ENCODE measurements at places on chromosomes 2 and 18.

DNA sequence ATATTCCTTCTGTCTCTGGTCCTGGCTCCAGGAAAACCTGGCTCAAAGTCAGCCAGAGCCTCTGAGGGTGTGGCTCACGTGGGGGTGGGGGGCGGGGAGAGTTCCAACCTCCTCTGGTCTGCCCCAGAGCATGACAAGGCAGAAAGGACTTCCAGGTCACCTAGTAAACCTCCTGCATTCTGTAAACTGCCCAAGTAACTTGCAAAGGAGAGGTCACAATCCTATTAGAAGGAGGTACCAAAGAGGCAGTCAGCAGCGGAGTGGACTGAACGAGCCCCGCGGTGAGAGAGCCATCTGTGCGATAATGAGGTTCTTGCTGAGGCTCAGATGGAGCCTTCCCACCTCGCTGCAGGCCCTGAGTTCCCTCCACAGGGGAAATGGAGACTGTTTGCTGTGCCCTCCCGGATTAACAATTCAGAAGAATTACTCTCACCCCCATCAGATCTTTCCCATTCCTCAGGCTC lies 58.9 kb upstream of the GATA6 start:
- DNase-seq: no peak

GRCh38 chr2:182542501-182543258 lies 115.8 kb upstream of the PDE1A start:
- no peak for DNase-seq

- peak; percentile 91 for DNase-seq
These were observed 2.3 kb upstream of the NR4A2 start for GRCh38 chr2:156334496-156335478.

DNA sequence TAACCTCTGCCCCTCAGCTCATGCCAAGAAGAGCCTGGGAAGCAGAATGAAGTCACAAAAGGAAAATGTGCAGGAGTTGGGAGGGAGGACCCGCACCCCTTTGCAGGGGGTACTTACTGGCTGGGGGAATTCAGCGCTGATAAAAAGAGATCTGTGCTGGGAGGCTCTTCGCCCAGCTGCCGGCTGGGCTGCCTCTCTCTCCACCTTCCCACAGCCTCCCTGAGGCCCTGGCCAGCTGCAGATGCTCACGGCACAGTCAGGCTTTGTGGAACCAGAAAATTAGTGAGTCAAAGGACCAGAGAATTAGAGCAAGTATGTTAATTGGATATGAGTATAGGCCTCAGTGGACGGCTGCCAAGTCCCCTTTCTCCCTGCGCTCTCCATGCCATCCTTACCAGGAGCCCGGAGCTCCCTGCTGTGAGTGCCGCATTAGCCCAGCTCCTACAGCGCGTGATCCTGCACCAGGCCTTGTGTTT lies 181.7 kb upstream of the SH3BP4 start:
- no peak for DNase-seq

DNA sequence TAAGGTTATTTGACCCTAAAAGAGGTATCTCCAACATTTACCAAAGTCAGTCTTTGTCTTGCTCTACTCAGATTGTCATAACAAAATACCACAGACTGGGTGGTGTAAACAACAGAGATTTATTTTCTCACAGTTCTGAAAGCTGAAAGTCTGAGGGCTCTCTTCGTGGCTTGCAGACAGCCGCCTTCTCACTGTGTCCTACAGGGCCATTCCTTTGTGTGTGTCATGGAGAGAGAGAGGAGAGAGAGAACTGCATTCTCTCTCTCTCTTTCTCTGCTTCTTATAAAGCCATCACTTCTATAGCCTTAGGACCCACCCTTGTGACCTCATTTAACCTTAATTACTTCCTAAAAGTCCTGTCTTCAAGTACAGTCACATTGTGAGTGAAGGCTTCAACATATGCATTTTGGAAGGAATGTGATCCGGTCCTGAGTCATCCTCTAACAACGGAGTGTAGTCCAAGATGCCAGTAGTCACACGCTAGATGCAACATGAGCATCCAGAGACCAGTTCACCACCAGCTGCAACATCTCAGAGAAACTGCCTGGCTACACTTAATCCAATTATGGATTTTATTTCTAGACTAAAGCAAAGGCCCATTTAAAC lies 130.2 kb downstream of the CD226 start:
- no peak for DNase-seq

DNA sequence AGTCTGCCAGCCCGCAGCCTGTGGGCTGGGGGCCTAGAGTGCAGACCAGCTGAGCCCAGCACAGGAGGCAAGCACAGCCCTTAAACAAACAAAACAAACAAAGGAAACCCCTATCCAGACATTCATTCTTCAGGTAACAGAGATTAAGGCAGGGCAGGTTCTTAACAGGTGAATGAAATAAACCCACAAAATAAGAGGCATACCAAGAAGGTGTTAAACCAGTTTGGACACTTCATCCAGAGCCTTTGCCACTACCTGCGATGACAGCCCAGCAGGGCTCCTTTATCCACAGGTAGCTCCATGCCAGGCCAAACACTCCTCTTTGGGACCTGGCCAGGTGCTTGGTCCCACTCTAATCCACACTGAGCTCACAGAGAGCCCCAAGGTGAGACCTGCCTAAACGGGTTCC lies 209.7 kb upstream of the SIX2 start:
- no peak for DNase-seq

- DNase-seq: no peak
These were observed 246.2 kb downstream of the HNMT start for GRCh38 chr2:138210487-138210886.

- DNase-seq: no peak
These were observed 68.0 kb upstream of the PSME4 start for GRCh38 chr2:54038835-54039234.

DNA sequence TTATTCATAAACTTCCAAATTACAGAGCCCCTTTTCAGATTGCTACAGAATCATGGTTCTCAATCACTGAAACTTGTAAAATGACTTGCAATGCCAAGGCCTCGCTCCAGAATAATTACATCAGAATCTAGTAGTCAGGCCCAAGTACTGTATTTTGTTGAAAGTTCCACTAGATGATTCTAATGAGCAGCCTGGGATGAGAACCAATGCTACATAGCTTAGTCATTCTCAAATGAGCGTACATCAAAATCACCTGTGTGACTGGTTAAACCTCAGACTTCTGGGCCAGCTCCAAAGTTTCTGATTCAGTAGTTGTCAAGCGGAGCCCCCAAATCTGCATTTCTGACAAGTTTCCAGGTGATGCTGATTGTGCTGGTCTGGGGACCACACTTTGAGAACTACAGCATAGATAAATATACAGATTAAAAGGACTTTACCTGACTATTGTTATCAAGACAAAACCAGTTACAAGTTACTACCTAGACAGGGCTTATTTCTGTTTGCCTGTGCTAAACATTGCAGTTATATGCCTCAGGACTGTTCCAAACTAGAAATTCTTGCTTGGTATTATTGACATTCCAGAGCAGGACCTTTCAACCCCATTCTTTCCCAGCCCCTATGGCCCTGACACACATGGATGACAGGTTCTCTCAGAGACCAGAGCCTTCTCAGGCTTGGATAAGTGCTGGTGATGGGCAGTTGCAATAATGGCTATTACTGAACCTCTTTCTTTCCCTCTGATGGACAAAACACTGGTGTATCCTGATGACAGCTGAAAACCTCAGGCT lies 83.1 kb downstream of the UPP2 start:
- DNase-seq: no peak
